ENCODE measurements at places on chromosomes 1 and 21.

DNA sequence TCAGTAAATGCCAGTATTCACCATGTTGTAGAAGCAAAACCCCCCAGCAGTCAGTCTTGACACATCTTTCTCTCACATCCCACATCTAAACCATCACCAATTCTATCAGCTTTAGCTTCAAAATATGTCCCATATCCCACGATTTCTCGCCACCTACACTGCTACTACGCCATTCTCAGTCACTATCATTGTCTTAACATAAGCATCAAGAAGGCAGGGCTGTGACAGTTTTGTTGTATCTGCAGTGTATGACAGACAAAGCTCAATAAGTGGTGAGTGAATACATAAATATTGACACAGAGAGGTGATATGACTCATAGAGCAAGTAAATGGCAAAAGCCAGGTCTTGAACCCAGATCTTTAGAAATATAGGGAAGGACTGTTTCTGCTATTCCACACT, 59.9 kb downstream of the JAK1 start:
- no peak for DNase-seq

GRCh38 chr1:111880881-111881837, 108.3 kb downstream of the KCND3 start:
- DNase-seq: peak; percentile 84

GRCh38 chr1:1599030-1599934, 653 bp downstream of the FNDC10 start:
- peak; percentile 49 for DNase-seq

DNA sequence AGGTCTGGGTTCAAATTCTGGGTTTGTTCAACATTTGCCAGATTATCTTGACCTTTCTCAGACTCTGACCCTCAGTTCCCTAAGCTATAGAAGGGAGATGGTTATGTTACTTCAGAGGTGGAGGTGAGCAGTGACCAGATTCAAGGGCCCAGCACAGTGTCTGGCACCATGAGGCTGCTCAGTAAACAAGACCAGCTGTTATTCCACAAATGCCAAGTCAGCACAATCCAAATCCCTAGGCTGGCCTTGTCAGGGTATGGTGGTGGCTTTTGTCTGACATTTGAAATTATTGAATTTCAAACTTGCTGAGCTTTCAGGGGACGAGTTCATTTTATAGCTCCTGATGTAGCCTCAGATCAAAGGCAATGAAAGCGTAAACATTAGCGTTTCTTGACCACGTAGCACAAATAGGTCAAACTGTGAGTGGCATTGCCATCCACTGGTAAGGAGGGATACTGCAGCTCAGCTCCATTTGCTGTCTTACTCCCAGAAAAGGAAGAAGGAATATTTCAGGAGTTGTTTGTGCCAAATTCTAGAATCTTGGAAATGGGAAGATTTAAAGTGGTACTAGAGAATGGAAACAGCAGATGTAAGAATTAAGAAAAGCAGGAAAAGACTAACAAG, 94.3 kb upstream of the EDN2 start:
- no peak for DNase-seq

DNA sequence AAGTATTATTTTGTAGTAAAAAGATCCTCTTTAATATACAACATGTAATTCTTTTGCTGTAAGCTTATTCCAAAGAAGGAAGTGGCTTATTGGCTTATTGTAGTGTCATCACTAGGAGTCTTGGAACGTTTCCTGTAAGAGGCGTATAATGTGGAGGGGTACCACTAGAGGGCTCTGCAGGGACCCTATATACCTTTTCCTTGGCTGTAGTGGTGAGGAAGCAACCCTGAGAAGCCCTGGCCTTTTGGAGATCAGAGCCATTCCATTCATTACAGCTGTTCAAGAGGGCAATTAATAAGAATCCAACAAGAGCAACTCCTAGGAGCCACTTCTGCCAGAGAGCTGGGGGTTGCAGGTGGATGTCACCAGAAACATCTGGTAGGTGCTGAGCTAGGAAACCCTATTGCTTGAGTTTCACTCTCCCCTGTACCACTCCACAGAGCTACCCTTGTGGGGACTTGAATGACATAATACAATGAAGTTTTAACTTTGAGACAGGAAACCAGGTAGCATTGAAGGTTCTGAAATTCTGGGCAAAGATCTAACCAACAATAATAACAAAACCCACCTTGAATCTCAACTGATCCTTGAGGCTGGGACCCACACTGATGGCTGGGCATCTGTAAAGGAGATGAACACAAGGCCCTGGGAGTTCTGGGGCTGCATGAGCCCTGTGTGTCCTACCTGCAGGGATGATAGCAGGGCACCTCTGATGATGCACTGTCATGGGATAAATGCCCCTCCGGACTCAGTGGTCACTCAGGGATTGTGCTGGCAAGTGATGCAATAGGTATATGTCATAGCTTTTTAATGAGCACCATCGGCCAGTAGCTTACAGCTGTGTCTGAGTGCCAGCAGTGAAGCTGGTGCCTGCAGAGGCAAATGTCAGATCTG, 160.2 kb upstream of the COA6 start:
- peak; percentile 45 for DNase-seq

DNA sequence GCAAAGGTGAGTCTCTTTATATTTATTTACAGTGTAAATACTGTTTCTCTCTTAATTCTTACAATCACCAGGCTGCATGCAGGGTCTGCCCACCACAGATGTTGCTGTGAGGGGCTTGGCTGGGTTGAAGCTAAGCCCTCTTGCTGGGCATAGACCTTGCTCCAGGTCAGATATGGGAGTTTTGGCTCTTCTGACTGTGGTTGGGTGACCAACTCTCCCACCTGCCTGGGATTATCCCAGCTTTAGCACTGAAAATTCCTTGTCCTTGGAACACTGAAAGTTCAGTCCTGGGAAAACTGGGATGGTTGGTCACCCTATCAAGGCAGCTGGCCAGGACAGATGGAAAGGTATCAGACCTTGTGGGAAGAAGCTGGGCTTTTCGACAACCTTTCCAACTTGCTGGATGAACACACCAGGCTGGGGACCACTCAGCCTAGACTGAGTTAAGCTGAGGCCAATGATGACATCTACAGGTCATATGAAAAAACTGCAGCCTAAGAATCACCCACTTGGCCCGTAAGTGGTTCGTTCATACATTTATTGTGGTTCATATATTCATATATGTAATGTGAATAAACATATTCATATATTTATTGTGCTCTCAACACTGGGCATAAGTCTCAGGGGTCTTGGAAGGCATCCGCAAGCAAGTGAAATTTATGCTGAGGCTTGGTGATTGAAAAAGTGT, 26.6 kb upstream of the HPDL start:
- DNase-seq: peak; percentile 38

GRCh38 chr1:115976921-115977498, 697 bp downstream of the SLC22A15 start:
- no peak for DNase-seq

DNA sequence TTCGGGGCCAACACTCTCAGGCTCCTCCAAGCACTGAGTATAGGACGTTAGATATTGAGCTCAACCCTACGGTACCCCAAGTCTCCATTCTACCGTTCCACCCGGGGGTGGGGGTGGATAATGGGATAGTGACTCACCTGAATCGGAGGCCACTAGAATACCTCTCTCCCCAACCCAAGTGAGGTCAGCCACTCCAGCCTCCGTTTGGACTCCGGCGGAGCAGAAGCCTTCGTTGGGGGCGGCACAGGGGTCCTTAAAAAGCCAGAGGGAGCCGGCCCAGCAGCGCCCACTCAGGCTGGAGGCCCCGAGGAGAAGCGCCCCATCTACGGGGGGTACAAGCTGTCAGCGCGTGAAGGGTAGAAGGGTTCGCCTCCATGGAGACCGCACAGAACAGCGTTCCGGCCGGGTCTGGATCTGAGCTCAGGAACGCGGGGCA, 556 bp downstream of the WDR77 start:
- no peak for DNase-seq

GRCh38 chr1:24304763-24305162, 14.4 kb upstream of the GRHL3 start:
- no peak for DNase-seq

DNA sequence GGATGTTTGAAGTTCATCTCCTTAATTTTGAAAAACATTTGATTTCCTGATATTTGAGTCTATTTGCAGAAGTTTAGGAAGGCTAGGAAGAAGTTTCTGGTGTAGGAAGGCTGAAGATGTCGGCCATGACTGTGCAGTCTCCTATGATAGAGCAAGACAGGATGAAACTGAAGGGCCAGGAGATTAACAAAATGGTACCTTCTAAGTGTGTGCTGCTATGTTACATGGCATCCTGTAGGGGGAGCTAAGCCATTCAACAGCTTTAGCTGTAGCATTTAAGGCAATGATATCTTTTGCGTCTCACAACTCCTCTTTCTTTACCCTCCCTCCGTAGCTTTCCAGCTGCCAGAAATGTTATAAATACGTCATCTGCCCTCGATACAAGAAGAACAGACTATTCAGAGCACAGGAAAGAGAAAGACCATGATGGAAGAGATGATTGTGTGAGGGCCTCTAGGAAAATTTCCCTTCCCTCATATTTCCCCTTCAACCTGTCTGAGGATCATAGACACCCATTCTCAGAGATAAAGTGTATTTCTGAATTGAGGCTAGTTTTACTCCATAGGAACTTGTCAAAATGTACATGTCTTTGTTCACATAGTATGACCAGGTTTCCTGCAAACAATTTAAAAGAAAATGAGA, 61.1 kb downstream of the XCL1 start:
- peak; percentile 25 for DNase-seq

DNA sequence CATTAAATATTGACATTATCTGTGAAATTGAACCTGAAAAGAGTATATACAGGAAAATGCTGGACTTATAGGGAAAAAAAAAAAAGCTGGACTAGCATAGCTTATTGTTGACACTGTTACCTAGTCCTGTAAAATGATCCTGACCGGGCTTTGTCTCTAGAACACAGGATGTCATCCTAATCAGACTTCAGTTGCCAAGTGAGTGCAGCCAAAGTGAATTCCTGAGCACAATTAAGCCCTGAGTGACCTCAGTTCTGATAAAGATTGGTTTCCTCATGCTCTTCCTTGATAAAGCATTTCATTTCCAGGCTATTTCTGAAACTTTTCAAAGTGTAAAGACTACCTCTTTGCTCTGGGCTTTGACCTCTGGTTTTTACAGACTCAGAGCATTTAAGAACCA, 19.8 kb downstream of the SELP start:
- DNase-seq: no peak

GRCh38 chr1:176779992-176780328, 317.0 kb downstream of the PAPPA2 start:
- no peak for DNase-seq

GRCh38 chr1:9110669-9111356, 18.1 kb downstream of the GPR157 start:
- DNase-seq: peak; percentile 80

DNA sequence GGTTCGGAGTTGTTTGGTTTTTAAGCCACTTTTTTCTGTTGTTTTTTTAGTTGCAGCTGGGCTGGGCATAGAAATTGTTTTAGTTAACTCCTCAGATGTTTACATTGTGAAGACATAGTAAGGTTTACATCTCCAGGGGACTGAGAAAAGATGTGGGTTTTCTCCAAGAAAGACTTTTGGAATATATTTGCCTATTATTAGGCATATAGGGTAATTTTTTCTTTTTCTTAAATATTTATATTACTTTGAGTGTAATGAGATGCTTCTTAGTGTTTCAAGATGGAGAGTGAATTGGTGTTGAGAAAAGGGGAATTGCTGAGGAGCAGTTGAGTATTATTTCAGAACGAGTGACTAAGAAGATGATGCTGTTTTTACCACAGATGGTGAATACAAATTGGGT, 26.6 kb upstream of the PIGK start:
- DNase-seq: no peak

DNA sequence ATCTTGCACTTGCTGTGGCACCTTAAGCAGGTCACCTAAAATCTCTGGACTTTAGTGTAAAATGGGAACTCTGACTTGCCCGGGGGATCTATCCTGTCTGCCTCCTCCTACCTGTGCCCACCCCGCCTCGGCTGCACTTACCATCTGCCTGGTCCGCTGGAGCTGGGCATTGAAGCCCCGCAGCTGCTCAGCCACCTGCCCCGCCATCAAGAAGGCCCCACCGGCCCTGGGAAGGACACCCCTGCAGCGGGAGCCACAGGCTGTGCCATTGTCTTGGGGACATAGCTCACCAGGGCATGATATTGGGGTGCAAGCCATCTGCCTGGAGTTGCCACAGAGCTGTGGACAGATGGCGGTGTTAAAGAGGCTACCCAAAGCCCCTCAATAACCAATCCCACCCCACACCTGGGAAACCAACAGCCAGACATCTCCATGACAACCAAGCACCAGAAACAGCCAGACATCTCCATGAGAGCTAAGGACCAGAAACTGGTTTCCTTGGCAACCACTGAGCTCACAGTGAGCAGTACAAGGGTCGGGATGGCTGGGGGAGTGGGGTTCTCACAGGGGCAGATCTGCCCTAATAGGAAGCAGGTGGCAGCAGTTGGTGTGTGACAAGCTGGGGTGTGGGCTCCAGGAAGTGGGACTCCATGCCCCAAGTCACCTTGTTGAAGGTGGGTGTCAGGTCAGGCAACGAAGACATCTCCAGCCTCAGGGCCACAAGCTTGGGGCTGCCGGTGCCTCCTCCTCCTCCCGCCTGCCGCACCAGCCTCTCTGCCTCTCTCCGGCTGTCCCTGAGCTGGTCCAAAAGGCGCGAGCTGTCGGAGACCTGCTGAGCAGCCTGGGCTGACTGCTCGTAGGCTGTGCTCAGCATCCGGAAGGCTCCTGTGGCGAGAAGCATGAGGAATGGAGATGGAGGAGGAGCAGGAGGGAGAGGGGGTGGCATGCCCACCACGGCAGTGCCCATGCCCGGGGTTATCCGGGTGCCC, 29.1 kb downstream of the LAMB3 start:
- DNase-seq: no peak

GRCh38 chr1:242854466-242854865, 330.0 kb upstream of the PLD5 start:
- DNase-seq: no peak

DNA sequence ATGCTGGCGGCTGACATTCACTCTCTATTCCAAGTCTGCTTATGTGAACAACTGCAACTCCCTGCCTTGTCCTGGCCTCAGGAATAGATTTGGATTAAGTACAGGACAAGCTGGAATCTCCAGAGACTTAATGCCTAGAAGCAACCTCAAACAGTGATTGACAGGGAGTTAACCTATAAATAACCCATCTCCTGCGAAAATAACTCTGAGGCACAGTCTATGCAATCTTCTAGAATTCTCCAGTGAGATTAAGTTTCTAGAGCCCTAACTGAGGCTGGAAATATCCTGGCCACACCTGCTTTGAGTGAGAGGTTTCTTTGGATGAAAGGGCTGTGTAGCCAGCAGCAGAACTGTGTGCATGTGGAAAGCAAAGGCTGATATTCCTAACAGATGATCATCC, 25.3 kb upstream of the ATP1A1 start:
- no peak for DNase-seq

GRCh38 chr1:166136222-166136621, 30.6 kb downstream of the FAM78B start:
- DNase-seq: no peak

- no peak for DNase-seq
Measured at GRCh38 chr1:90724361-90724760, 7.3 kb upstream of the BARHL2 start.

- no peak for DNase-seq
Measured at GRCh38 chr1:234602334-234603220, 7.4 kb downstream of the IRF2BP2 start.

- DNase-seq: no peak
Measured at GRCh38 chr1:102851616-102852015, 256.7 kb downstream of the COL11A1 start.

Measured in COR-L47 (cell line).